Ascending aorta (tissue), 2 donors: ENCODE measurements at places on chromosomes 12 and 14.

DNA sequence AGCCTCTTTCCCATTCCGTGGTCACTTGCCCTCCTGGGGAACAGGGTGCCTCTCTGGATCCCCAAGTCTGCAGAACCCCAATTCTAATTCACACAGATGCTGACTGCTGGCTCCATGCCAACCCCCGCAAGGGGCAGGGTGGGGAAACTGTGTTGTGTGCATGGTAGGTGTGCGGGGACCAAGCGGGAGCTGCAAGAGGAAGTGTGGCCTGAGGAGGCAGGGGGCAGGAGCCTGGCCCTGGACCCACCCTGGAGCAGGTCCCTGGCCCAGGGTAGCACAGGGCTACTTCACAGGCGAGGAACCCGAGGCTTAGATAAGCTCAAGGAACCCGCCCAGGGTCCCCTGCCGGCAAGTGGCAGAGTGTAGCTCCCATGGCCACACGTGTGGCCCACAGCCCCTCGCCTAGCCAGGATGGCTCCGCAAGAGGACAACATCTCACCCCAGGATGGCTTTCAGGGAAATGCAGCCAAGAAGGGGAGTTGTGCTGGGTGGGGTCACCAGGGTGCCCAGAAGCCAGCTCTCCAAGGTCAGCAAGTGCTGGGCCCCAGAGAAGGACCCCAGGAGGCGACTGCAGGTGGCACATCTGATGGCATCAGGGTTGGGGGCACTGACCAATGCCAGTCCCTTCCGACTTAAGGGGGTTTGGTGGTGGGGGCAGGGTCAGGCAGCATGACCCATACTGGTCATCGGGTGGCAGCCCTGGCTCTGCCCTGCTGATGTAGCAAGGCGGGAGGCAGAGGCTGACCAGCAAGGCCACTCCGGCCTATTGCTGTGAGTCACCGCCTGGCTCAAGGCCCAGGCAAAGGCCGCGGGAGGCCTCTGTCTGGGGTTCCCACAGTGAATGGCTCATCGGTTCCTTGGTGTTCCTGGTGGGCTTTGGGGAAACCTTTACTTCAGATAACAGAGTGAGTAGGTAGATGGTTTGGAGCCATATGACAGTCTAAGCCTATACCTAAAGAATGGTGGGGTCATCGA, 37.3 kb upstream of the EML1 start:
- DNase-seq = peak; percentile 97

DNA sequence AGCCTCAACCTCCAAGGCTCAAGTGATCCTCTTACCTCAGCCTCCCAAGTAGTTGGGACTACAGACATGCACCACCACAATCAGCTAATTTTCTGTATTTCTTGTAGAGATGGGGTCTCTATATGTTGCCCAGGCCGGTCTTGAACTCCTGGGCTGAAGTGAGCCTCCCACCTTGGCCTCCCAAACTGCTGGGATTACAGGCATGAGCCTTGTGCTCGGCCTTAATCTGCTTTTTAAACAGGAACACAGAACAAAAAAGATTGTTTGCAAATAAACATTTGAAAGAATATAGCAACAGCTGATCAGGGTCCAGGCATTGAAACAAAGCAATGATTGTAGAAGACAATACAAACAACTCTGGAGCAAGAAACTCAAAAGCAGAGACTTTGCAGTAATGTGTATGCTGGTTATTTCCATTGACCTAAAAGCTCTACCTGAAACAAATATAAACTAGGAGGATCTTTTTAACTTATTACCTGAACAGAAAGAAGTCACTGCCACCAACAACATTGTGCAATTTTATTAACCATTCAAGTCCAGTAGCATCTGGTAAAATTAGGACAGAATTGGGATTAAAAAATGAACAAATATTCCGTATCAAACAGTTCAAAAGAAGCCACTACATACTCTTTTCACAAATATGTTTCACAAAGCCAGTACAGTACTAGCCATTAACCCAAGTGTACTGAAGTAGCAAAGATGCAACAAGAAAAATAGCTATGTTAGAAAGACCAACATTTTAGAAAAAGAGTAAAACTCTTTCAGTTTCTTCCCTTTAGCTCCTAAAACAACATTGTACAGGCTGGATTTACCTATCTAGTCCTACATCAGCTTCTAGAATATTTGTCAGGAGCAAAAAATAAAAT, 14.2 kb downstream of the AMN1 start:
- no peak for DNase-seq

- no peak for DNase-seq
Measured at GRCh38 chr14:96027431-96028355, 11.5 kb upstream of the C14orf132 start.

DNA sequence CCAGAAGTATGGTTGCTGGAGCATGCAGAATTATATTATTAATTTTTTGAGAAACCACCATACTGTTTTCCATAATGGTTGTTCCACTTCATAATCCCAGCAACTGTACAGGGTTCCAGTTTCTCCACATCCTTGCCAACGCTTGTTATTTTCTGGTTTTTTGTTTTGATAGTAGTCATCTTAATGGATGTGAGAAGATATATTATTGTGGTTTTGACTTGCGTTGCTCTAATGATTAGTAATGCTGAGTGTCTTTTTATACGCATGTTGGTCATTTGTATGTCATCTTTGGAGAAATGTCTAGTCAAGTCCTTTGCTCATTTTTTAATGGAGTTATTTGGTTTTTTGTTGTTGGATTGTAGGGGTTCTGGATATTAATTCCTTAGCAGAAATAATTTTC, 58.1 kb downstream of the DAAM1 start:
- DNase-seq = no peak

GRCh38 chr14:56170028-56170427, 51.8 kb downstream of the PELI2 start:
- no peak for DNase-seq
